Activated CD4-positive, alpha-beta T cell treated with anti-CD3 and anti-CD28 coated beads, Interleukin-2, Interleukin-6, amounts not matched to agents 100 ng/mL and 50 ng/mL, durations not matched to agents 16 hours and 8 hours (primary cell): ENCODE measurements at places on chromosomes 1 and 21.

- DNase-seq = peak; percentile 62
These were observed 3.9 kb upstream of the NUAK2 start for GRCh38 chr1:205325334-205325884.

GRCh38 chr1:111571987-111572386, 47.6 kb upstream of the RAP1A start:
- no peak for DNase-seq

GRCh38 chr1:113976609-113977278, 2.5 kb upstream of the OLFML3 start:
- peak; percentile 9 for DNase-seq

DNA sequence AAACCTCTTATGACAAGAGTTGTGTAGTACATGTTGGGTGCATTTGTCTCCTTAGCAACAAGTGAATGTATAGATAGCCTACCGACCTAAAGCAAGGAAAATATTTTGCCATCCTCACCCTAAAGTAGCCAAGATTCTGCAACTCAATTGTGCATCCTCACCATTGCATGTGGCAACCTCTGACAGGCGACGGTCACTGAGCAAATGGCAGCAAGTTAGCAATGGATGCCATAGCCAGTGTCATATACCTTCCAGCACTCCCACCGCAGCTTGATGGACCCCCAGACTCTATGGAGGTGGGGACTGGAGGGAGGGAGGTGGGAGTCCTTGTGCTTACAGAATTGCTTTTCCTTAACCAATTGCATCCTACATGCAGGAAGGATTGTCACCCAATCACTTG, 17.0 kb downstream of the PROX1 start:
- DNase-seq = no peak

DNA sequence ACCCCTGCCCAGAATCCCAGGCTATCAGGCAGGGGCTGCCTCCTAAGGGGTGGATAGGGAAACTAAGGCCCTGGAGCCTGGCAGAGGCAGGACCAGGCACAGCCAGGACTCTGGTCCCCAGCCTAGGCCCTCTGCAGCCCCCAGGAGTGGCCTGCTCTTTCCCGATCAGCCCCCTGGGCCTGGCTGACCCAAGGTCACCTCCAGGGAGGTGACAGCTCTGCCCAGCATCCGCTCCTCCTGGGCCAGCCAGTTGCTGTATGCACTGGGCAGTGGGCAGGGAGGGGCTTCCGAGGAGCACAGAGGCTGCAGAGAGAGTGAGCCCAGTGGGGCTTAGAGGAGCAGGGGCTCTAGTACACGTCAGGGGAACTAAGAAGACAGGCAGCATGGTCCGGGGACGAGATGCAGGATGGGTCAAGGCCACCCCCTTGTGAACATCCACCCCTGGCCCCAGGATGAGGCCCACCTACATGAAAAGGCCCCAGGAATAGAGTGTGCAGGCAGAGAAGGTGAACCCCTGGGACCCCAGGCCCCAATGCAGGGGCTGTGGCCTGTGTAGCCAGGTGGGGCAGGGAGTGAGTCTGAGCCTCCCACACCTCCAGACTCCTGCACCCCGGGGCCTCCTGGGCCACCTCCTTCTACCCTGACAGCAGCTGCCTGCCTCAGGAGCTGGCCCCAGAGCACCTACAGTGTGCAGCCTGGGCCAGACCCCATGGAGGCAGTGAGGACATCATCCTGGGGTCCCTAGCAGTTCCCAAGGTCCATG, 32.8 kb downstream of the WNT9A start:
- DNase-seq = no peak

DNA sequence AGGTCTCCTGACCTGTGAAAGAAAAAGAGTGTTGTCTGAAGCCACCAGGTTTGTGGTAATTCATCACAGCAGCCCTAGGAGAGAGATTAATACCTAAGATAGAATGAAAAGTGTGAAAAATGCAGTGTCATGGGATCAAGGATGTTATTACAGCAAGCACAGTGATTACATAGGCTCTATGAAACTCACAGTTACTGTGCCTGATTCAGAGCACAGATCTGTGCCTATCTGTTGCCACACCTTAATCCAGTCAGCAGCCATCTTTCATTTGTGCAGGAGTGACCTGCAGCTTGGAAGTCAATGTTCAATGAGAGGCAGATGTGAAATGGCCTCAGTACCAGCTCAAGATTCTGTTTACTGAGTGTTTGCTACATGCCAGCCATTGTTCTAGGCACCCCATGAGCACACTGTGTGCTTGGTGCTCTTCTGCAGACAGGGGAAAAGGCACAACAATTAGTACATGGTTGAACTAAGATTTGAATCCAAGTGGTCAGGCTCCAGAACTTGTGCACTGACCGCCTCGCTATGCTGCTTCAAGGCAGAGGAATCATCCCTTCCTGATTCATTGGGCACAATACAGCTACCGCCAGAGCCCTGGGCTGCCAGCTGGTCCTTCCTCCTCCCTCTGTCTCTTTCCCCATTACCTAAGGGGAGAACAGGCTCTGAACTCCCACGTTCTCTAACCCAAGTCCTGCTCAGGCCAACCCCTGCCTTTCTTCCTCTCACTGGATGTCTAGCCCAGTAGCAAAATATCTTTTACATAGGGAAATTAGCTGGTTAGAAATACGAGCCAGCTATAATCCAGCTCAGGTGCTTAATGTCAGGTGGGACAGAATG, 56.3 kb upstream of the NEK2 start:
- no peak for DNase-seq

GRCh38 chr1:69524015-69524414, 43.7 kb upstream of the LRRC7 start:
- DNase-seq = no peak

DNA sequence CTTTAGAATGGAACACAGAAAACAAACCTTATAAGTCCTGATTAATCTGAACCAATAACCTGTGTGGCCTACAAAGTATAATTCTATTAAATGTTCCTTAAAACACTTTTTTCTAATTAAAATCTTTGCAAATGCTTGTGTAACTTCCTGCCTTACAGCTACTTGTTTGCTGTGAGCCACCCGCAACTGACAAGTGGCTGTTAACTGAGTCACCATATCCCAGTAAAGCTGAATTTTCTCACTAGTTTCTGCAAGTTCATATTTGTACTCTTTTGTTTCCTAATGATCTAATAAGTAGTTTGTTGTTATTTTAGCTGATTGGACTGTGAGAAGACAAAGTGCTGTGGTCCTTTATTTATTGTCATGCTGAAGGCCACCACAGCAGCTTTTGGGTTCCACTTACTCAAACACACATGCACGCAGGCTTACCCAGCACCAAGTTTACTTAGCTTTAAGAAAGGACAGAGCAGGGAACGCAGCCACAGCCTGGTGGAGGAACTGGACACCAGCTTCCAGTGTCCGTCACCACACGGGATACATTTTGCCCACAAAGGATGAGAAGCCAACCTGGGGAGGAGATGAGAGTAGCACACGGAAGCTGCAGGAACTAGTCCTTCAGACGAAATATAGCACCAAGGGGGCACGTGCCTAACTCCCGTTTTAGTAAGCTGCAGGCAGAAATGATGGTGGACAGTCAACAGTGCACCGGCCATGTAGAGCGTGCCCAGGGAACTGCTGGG, 47.8 kb downstream of the LCA5L start:
- no peak for DNase-seq
